ENCODE measurements at places on chromosomes 1 and 21.

- no peak for DNase-seq
These were observed 1.3 kb upstream of the DNAJC16 start for GRCh38 chr1:15525050-15526020.

DNA sequence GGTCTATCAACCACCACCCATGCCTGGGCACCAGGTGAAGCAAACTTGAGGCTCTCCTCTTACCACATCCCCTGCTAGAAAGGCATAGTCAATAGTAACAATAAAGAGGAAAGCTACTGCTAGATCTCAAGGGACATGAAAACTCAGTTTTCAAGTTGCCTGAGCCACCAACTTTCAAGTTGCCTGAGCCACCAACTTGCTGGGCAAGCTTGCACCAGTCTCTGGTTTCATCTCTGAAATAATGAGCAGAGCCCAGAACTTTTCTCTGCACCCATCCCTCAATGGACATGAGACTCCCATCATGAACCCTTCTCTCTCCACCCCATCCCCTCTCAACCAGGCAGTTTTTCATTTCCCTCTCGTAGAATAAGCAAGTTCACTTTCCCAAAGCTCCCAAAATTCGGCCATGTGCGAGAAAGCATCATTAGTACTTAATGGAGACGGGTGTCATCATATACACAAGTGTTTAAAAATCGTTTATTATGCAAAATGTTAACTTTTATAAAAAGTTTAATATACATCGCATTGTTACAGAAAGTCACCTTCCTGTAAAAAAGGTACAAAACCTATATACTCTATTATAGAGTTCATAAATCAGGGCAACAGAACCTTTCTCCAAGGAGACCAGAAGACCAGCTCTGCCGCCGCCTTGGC lies 1.7 kb downstream of the ID3 start:
- DNase-seq = no peak

DNA sequence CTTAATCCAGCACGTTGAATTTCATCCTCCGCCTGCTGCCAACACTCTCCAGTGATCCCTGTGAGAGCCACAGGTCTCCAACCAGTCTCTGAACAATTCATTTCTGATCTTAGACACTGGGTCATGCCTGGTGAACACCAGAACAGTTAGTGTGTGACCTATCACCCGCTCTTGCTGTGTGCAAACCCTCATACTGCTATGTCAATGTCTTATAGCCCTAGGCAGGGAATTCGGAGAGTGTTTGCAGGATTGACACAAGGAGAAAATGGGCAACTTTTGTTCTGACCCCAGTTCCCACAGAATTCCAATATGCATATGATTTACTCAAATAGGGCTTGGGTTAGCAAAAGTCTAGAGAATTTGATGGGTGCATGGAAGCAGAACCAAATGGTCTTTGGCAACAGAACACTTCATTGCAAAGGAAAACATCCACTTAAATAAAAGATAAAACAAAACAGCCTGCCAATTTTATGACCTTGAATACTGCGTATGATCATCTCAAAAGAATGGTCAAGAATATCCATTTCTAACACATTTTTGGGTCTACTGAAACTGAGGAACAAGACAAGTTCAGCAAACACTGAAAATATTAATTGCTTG lies 23.0 kb upstream of the GUCA2B start:
- no peak for DNase-seq

GRCh38 chr1:80640978-80641377 lies 1159.8 kb upstream of the ADGRL2 start:
- no peak for DNase-seq

GRCh38 chr1:64975127-64975526 lies 8.8 kb upstream of the JAK1 start:
- DNase-seq = no peak

DNA sequence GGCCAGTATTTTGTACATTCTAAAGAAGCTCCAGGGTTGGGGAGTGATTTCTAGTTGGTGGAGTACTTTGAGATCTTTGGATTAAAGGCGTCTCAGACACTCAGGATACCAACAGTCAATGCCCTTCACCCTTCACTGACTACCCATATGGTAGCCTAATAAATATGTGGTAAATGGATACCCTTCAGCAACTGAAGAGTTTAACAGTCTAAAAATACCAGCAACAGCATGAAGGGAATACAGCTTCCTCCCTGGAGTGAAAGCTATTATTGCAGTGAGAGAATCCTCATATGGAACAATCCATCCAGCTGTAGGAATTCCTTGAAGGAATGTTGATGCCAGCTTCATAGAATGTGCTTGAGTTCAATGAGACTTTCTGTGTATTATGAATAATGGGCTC lies 26.8 kb downstream of the DNAJC11 start:
- no peak for DNase-seq

GRCh38 chr1:27153549-27153886 lies 1.4 kb downstream of the SLC9A1 start:
- DNase-seq = no peak

GRCh38 chr1:198656500-198656932 lies 17.7 kb downstream of the PTPRC start:
- no peak for DNase-seq

Measured in cortex of kidney (tissue), 1 donor.